ENCODE measurements at places on chromosomes 3 and 15.

GRCh38 chr15:54620916-54621315 lies 575.8 kb downstream of the RSL24D1 start:
- no peak for DNase-seq

- no peak for DNase-seq
Measured at GRCh38 chr3:54257125-54257720, 134.9 kb downstream of the CACNA2D3 start.

DNA sequence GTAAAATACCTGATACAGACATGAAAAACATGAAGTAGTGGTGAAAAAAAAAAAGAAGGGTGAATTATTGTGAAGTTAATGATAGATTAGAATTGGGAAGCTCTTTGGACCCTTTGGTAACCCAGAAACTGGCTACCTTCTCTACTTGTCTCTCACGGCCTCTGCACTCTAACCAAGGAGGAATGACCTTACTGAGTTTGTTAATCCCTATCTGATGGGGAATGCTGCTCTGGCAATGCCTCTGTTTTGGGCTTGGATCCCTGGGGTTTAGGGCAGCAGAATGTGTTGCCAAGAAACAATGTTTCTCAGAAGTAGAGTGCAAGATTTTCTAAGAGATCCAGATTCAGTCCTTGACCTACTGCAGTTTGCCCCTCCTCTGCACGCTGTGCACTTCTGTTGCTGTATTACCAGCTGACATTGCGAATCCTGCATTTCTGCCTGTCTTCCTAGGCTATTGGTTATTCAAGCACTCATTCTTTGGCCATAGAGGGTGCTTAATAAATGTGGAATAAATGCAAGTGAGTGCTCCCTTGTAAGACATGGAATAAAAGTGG lies 49.2 kb upstream of the MAP3K13 start:
- DNase-seq = no peak

- DNase-seq = no peak
Measured at GRCh38 chr3:46090161-46090591, 62.9 kb upstream of the XCR1 start.

DNA sequence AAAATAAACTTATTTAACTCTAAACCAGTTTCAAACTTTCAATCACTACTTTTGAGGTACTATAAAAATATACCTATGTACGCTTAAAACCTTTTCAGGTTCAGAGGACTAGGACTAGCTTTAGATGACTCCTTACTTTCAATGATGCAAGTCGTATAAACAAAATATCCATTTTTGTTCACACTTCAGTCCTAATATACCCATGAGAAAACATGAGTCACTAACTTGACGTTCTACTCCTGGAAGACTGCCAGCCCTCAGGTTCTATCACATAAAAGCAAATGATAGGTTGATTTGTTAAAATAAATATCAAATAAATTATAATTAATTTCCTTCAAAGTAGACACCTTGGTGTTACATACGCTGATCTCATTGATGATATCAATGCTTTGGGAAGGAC lies 10.6 kb upstream of the P3H2 start:
- no peak for DNase-seq

DNA sequence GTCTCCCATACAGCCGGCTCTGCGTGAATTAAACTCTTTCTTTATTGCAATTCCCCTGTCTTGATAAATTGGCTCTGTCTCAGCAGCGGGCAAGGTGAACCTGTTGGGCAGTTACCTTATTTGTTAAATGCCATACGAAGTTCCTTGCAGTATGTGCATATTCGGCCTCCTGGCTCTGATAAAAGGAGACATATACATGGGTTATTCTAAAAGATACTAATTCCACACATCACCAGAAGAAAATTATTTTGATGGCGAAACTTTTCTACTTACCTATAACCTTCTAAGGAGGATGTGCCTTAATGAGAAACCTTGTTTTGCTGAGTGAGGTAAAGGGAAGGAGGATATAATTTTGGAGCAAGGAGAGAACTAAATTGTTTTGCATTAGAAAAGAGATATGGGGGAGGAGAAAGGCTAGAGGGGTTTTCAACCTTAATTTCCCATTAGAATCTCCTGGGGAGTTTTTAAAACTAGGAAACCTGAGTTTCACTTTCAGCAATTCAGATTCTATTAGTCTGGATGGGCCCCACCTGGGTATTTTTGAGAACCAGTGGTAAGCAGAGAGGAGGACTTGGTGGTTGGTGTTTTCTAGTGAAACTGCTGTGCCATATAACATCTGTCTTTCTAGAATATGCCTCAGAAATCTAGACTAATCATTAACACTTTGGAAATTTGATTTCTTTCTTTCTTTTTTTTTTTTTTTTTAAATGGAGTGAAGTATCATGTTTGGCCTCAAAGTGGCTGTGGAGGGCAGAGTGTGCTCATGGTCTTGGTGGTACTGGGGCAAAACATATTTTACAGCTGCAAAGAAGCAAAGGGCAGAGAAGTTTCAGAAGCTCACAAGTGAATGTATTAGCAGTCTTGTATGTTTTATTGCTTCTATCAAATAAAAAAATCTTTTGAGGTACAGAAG lies 23.0 kb downstream of the NANOGP8 start:
- no peak for DNase-seq

DNA sequence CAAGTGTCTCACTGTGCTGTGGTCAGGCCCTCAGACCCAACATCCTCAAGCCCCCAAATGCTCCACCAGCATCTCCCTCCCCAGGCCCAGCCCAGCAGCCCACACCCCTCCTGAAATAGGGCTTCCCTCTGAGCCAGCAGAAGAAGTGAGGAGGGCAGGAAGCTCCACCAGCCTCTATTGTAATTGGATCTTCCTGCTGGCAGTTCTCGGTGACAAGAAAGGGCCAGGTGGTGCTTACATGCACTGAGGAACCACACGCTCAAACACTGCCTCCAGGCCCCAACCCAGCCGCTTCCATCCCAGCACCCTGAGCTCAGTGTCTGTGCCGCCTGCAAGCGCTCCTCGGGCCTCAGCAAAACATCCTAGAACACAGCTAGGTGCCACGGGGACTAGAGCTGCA lies 96.7 kb downstream of the ATP10A start:
- no peak for DNase-seq

DNA sequence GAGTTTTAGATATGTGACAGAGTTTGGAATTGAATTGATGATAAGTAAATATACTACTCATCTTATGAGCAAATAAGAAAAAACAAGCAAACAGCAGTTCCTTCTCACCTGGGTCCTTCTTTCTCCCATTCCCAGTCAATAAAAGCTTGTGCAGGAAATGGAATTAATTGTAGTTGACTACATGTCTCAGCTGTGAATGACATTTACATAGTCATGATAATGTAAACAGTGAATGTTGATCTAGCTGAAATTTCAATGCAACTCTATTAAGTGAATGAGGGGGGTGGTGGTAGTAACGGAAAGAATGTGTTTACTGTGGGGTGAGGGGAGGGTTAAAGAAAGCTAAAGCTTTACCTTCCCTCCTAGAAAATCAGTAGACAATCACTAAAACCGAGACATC lies 76.2 kb downstream of the NFKBIZ start:
- no peak for DNase-seq

- DNase-seq = no peak
Measured at GRCh38 chr3:3065876-3066275, 44.3 kb downstream of the IL5RA start.

DNA sequence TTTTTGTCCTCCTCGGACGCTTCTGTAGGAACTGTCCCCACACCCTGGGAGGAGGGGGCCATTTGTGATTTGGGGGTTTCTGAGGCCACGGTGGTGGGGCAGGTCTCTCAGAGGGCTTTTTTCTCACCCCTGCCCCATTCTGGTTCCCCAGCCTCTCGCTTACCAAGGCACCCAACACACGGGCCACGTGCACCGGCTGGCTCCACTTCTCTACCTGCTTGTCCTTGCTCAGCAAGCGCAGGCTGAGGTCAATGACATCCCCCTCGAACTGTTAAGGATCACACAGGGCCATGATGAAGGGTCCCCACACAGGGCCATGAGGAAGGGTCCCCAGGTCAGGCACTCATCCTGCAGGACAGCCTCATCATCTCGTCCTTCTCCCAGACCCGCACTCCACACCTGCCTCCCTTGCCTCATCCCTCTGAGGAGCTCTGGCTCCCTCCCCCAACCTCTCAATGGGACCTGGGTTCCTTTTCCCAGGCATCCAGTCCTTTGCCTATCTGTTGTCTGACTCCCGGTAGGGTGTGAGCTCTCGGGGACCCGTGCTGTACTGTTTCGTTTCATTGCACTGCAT lies 10.6 kb downstream of the EPB42 start:
- no peak for DNase-seq

DNA sequence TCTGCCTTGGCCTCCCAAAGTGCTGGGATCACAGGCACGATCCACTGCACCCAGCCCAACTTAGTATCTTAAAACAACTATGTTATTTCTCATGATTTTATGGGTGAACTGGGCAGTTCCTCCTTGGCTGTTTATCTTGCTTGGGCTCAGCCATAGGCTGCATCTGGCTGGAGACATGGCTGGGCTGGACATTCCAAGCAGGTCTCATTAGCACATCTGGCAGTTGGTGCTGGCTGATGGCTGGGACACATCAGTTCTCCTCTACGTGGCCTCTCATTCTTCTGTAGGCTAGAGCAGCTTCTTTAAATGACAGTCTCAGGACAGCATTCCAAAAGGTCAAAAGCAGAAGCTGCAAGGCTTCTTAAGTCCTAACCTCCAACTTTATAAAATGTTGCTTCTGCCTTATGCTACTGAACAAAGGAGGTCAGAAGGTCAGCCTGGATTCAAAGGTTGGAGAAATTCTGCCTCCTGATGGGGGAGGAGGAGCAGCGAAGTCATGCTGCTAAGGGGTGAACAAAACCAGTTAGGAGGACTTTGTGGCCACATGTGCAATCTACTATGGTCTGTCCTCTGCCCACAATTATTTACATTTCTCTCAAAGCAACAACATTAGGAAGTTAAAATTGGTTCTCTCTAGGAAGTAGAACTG lies 144.0 kb downstream of the AQP9 start:
- no peak for DNase-seq

GRCh38 chr15:35724626-35725025 lies 178.7 kb upstream of the DPH6 start:
- DNase-seq = no peak

- DNase-seq = no peak
Measured at GRCh38 chr3:142586803-142587406, 8.4 kb upstream of the ATR start.

DNA sequence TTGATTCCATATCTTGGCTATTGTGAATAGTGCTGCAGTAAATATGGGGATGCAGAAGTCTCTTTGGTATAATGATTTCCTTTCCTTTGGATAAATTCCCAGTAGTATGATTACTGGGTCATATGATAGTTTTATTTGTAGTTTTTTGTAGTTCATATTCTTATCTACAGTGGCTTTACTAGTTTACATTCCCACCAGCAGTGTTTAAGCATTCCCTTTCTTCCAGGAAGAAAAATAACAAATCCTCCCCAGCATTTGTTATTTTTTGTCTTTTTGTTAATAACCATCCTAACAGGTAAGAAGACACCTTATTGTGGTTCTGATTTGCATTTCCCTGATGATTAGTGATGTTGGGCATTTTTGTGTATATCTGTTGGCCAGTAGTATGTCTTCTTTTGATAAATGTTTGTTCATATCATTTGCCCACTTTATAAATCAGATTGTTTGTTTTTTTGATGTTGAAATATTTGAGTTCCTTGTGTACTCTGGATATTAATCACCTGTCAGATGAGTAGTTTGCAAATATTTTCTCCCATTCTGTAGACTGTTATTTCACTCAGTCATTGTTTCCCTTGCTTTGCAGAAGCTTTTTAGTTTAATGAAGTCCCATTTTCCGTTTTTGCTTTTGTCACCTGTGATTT lies 163.3 kb upstream of the THRB start:
- DNase-seq = no peak

DNA sequence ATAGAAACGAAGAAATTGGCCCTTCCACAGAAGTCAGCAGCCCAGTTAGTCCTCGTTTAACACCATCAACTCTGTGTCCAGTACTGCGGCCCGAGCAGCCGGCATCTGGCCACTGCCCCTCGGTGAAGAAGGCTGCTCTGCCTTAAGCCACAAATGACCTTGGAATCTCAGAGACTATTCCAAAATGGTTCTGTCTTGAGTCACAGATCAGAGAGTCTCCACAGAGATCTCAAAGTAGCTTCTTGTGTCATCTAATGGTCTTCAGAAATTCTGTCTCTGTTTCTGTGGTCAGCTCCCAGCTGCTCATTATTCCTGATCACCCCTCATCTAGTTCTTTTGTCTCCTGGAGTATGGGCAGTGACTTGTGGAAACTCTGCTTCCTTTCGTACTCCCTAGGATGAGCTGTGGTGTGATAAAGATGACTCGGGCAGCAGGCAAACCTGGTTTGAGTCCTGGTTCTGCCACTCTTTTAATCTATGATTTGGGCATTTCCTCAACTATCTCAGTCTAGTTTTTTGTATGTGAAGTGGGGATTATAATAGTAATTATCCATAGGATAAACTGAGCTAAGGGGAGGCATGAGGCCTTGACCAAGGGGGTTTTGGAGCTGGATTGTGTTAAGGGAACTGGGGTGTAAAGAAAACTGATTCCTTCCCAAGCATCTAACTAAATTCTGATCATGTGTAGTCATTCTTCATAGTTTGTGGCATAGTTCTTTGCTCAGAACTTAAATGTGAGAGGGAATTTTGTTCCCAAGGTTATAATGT lies 22.6 kb downstream of the CRTC3 start:
- no peak for DNase-seq

DNA sequence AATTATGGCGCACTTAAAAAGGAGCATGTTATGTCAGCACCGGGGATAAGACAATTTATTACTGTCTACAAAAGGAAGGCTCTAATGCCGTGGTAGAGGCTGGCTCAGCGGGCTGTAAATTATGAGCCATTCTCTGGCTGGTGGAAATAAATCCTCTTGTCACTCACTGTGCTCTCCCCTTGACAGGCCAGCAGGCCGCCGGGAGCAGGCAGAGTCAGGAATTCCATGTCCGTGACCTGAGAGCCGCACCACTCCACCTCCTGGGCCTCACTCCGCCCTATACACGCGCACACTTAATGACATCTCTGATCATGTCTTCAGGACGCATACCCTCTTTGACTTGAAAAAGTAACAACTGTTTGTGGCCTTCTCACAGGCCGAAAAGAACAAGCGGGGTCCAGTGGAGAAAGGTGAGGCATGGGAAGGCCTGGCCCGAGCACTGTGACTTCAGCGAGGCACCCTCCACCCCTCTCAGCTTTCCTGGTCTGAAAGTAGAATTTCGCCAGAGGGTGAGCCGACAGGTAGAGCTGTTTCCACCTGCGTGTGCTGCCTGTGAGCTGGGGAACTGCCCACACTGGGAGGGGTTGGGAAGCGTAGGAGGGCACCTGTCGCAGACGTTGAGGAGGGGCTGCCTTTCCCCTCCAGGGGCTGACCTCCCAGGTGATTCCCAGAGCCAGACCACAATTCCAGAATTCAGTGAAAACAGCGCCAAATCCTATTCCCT lies 13.2 kb upstream of the PCSK6 start:
- DNase-seq = peak; percentile 10
